Stimulated activated CD8-positive, alpha-beta memory T cell treated with anti-CD3 and anti-CD28 coated beads, Interleukin-12 subunit alpha, Interleukin-12 subunit beta, amount 100 ng/mL, for 4 hours (primary cell): ENCODE measurements at places on chromosomes 3 and 15.

DNA sequence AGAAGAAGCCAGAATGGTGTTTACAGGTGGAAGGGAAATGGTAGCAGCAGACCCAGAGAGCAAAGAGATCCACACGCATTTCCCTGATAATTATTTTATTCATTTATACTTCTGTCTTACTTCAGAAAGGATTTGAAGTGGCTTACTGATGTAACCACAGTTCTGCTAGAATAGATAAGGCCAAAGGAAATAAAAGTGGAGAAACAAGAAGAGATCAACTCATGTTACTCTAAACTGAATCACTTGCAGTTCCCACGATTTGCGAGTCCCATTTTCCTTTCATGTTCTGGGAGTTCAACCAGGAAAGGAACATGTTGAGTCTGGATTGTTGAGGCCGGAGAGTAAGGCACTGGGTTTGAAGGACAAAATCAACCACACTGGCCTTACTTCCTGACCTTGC, 151.8 kb downstream of the MYRIP start:
- DNase-seq: no peak

DNA sequence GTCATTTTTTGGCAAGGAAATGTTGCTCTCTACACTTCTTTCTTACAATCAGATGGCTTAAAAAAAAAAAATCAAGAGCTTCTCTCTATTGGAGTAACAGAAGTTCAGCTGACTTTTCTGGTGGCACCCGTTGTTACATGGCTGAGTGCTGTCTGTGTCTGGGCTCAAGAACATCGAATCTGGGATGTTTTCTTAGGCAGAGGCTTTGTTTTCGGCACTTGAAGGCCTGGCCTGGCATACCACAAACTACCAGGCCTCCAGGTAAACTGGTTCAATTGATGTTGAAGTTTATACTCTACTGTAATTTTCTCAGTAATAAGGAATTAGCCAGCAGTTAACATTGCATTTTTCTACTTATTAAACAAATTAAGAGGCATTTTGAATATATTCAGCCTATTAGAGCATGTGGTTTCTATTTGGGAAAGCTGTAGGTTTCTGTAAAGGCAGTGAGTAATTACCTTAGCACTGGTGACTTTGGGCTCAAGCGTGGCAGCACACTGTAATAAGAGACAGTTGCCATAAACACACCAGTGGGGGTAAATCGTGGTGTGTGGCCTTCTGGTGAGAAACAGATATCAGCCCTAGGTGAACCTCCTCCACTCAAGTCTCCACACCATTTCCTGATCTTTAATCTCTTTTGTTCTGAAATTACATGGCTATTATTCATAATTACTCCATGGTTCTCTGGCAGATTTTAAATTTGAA, 544.7 kb downstream of the MECOM start:
- no peak for DNase-seq

- DNase-seq: no peak
Observed at GRCh38 chr15:68176601-68177000, 28.5 kb downstream of the CALML4 start.

GRCh38 chr3:176692199-176692965, 504.9 kb downstream of the TBL1XR1 start:
- DNase-seq: no peak

DNA sequence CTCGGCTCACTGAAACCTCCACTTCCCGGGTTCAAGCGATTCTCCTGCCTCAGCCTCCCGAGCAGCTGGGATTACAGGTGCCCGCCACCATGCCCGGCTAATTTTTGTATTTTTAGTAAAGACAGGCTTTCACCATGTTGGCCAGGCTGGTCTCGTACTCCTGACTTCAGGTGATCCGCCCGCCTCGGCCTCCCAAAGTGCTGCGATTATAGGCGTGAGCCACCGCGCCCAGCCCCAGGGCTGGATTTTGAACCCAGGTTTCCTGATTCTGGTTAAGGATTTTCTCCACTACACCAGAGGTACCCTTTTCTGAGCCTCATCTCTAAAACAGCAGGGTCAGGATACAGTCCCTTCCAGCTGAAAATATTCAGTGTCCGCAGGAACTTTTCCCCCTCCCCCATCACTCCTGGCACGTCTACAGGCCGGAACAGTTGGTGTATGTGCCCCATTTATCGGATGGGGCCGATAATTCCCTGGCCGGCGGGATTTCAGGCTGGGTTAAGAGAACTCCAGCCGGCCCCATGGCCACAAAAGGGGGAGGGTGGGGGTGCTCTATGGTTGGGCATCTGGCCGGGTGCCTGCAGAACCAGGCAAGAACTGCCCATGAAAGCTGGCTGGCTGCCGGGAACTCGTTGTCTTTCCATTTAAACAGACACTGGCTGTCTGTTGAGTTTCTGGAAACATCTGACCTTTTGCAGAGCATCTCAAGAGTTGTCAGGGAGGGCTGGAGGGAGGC, 26.8 kb upstream of the SEMA4B start:
- DNase-seq: no peak

DNA sequence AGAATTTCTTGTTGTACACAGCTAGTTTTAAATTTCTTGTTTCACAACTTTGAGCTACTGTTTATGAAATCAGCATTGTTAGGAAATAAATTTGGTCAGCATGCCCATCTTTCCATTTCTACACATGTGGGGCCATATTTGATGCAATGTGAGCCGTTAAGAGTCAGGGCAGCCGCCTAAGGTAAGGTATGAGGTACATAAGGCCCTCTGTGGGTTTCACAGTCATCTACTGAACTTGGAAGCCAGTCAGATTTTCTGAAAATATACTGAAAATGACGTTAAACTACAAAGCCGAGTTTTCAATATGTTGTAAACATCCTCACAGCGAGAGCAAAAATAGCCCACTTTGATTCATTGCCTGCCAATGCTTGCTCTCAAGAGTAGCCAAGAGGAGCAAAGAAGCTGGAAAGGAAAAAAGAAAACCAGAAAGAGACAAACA, 94.7 kb upstream of the PDZRN3 start:
- no peak for DNase-seq

- DNase-seq: no peak
Observed at GRCh38 chr3:138398791-138399575, 35.4 kb upstream of the ESYT3 start.

DNA sequence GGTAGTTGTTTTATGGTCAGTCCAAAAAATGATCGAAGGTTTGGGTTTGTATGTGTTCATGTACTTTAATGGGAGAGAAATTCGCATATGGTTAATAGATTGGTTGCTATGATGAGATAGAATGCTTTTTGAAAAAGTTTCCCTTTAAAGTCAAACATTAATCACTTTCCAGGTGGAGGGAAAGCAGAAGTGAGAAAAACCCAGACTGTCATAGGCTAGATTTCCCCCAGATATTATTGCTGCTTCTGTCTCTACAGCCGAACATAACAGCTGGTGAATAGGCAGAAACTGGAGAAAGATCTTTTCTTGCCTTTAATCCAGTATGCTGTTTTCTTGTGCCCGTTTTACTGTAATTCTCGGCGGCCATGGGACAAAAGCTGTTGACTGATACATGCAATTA, 287.6 kb downstream of the SOX2 start:
- no peak for DNase-seq

- DNase-seq: no peak
Observed at GRCh38 chr3:105448338-105448982, 81.8 kb downstream of the ALCAM start.

- no peak for DNase-seq
Observed at GRCh38 chr3:105274958-105275357, 91.8 kb upstream of the ALCAM start.

DNA sequence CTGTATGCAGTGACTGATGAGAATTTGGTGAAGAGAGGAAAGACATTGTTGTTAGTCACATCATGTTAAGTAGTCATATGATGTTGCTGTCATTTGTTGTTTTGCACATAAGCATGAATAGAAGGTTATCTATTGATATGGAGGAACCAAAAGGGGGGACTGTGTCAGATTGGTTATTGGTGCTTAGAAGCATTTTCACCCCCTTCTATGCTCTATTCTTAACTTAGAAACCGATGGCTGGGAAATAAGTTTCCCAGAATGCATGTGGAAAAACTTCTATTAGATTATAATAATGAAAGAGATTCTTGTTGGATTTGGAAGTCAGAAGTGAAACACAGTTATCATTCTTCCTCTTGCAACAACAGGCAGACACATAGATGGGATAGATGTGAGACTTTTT, 33.2 kb upstream of the CADM2 start:
- DNase-seq: no peak

- DNase-seq: no peak
Observed at GRCh38 chr3:48135552-48136495, 52.4 kb downstream of the CDC25A start.

- no peak for DNase-seq
Observed at GRCh38 chr3:24355806-24356205, 138.8 kb downstream of the THRB start.

DNA sequence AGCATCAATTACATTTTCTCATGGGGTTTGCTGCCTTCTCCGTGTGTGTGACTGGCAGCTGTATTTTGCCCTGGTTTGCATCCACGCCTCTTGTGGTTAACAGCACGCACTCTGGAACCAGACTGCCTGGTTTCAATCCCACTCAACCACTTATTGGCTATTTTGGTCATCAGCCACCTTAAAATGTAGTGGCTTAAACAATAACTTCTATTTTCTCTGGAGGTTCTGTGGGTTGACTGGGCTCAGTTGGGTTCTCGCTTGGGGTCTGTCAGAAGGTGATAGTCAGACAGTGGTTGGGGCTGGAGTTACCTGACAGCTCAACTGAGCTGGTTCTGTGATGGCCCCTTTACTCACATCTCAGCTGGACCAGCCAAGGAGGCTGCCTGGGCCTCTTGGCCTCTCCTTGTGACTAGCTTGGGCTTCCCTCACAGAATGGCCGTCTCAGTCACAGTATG, 36.8 kb downstream of the EHD4 start:
- no peak for DNase-seq

GRCh38 chr3:170529912-170530311, 56.0 kb downstream of the SLC7A14 start:
- DNase-seq: no peak

DNA sequence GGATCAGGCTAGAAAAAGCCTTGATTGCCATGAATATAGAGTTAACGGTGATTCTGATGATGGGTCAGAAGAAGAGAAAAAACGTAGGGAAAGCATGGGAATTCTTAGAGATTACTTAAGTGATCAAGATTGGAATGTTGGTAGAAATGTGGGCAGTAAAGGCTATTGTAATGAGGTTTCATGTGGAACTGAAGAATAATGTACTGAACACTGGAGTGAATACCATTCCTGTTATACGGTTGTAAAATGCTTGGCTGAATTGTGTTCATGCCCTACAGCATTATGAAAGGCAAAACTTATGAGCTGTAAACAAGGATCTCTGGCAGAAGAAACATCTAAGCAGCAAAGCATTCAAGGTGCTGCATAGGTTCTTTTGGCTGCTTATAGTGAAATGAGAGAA, 414.1 kb upstream of the CBLB start:
- no peak for DNase-seq

GRCh38 chr15:55589287-55589686, 1.1 kb upstream of the PYGO1 start:
- no peak for DNase-seq

DNA sequence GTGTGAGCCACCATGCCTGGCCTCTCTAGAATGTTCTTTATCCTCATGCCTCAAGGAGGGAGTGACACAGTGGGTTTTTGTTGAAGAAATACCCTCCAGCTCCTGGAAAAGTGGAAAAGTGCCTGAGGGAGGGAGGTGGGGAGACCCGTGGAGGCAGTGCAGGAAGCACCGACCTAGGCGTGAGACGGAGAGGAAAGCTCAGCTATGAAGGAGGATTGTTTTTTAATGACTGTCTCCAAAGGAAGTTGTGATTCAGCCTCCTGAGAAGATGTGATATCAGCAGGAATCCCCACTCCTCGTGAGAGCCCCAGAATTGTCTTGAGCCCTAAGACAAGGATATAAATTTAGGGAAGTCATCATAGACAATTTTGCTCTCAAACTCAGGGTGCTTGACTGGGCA, 21.7 kb downstream of the RPLP1 start:
- no peak for DNase-seq

DNA sequence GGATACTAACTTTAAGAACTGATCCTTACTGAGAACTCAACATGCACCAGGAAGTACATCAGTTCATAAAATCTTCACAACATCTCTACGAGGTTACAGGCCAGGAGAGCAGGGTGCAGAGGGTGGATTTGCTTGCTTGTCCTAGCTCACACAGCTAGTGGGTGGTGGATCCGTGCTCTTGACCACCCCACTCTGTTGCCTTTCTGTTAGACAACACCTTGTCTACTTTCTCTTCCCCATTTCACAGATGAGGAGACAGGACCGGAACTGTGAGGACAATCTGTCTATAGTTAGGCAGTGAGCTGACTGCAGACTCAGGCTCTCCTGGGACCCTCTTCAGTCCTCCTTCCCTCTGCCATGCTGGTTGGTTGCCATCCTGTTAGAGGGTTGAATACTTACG, 221.7 kb upstream of the TLE3 start:
- DNase-seq: no peak

DNA sequence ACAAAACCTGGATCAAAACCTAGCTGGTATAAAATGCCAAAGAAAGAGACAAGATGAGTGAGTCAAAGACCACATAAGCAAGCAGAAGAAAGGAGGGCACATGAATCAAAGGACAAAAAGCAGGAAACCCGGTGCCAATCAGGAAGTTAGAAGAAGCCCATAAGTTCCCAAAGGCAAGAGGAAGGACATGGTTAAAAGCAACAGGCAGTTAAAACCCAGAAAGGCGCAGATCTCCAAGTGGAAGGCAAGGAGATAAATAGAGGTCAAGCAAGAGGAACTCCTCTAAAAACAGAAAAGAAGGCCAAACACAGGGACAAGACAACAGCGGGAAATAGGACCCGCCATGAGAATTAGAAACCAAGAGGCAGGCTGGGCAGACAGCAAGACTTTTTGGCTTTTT, 4.4 kb downstream of the TMOD2 start:
- no peak for DNase-seq

DNA sequence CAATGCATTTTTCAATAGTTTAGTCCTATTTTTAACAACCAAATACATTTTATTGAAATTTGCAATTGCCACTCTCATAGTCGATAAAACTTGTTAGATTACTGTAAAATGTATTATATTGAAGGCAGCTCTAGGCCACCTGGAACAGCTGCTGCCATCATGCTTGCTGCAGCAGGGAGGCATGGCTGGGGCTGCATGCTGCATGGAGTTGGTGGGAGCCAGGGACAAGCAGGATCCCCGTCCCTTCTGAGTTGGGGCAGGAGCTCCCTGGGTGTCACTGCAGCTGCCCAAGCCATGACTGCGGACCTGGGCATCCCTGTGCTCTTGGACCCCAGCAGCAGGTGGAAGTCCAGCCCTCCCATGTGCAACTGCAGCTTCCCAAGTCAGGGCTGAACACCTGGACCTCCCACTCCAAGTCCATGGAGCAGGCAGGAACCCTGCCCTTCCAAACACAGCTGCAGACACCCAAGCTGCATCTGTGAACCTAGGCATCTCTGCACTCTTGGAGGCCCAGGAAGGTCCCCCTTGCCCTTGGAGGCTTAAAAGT, 742.0 kb downstream of the ZBBX start:
- DNase-seq: no peak

DNA sequence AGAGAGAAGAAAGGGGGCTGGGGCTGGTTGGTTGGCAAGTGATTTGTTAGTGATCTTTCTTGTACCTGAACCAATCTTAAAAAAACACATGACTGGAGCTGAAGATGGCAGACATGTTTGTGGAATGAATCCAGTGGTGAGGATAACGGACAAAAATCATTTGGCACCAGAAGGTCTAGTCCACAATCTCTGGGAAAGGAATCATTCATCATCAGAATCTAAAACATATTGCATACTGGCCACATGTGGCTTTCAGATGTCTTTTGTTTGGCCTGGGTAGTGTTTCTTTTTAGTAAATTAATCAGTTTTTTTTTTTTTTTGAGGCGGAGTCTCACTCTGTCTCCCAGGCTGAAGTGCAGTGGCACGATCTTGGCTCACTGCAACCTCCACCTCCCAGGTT, 5.0 kb downstream of the NEK11 start:
- DNase-seq: no peak

- DNase-seq: no peak
Observed at GRCh38 chr3:65401359-65402305, 637.1 kb downstream of the MAGI1 start.
